NCI-H1417 (cell line): ENCODE measurements at places on chromosomes 16 and 17.

DNA sequence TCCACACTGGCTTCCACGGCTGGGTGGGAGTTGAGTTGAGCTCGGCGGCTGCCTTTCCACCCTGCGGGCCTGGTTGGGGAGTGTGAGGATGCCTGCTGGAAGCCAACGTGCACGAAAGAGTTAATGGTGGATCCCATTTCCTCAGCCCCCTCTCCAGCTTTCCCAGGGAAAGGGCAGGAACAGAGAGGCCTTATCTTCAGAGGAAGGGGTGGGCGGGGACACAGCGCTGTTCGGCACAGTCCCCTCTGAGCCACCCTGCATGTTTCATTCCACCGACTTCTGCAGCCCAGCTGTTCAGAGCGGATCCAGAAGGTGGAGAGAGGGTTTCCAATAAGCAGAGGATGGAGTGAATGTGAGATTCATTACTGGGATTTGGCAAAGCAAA lies 295.3 kb downstream of the SEC14L1 start:
- DNase-seq, result no peak

DNA sequence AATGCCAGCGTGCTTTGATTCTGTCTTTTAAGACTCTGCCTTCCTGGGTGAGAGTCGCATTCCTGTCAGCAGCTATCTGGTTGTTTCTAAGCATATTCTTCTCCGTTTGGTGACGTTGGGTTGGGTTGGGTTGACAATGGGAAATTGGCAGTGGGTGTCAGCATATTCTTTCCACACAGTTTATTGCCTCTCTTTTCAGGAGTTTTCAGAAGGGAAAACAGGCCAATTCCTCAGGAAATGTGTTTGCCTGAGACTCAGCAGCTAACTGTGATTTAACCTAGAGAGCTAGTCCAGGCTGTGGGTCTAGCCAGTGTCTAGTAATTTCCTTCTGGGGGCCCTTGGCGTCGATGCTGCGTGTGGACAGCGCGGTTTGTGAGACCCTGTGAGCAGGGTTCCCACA lies 21.2 kb downstream of the EPN2 start:
- no peak for DNase-seq

DNA sequence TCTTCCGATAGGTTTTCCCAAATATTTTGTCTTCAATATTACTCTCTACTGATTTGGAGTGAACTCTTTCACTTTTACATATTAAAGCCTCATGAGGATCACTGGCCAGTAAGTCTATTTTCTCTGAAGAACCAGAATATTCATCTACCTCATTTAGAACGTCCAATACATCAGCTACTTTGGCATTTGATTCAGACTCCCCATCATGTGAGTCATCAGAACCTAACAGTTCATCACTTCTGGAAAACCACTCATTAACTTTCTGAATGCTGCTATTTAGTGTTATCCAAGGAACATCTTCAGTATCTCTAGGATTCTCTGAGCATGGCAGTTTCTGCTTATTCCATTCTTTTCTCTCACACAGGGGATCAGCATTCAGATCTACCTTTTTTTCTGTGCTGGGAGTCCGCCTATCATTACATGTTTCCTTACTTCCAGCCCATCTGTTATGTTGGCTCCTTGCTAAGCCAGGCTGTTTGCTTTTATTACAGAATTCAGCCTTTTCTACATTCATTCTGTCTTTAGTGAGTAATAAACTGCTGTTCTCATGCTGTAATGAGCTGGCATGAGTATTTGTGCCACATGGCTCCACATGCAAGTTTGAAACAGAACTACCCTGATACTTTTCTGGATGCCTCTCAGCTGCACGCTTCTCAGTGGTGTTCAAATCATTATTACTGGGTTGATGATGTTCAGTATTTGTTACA lies 30.9 kb downstream of the BRCA1 start:
- DNase-seq, result no peak

- peak; percentile 93 for DNase-seq
Observed at GRCh38 chr17:1628856-1629503, 346 bp upstream of the SLC43A2 start.

GRCh38 chr17:13320046-13320785 lies 281.5 kb downstream of the HS3ST3A1 start:
- no peak for DNase-seq

DNA sequence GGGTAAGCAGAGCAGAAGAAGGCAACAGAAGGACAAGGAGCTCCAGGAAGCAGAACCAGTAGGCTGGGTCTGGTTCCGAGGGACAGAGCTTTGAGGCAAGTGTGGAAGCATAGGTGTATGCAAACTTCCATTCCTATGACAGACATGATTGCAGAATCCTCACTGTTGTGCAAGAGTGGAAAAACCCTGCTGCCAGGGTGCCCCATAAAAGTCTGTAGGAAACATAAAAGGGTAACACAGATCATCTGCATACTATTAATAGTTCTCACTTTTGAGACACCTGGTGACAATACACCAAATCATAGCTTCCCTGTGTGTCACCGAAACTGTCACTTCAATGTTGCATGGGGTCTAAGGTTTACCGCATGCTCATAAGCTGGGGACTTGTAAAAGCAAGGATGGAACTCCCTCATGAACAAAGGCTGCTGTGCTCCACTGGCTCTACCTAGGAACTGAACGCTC lies 39.7 kb downstream of the ARHGAP17 start:
- DNase-seq, result no peak

- DNase-seq, result no peak
Observed at GRCh38 chr16:57013229-57013628, 23.9 kb downstream of the NLRC5 start.

GRCh38 chr16:2205967-2206313 lies 686 bp downstream of the MLST8 start:
- DNase-seq, result no peak

DNA sequence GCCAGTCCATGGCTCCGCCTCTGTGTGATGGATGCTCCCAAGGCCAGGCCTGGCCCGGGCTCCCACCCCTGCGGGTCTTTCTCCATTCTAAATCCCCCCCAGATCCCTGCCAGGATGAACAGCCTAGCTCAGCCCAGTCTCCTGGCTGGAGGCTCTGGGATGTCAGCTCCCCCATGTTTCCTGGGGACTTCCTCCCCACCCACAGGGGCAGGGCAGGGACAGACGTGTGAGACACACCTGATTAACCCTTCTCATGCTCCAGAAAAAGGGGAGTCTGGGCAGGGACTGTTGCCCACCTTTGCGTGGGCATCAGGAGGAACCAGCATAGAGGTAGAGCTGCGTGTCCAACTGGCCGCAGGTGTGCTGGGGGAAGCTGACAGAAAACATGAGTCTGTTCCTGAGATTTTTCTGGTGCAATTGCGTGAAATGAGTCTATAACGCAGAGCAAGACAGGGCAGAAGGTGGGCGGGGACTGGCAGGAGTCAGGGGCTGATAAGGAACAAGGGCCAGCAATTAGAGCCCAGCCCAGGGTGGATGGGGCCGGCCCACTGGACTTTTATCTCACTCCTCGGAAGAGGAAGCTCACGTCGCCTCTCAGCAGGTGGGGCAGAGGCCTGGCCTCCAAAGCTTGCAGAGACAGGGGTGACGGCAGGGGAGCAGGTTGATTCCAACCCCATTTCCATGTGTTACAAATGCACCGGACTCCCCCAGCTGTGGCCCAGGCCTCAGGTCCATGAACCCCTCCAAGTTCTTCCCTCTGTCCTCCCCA lies 238.2 kb downstream of the RBFOX3 start:
- DNase-seq, result no peak
